Stimulated activated CD4-positive, alpha-beta T cell treated with anti-CD3 and anti-CD28 coated beads, Interleukin-2, amount 100 ng/mL, for 48 hours (primary cell): ENCODE measurements at places on chromosomes 6 and 20.

DNA sequence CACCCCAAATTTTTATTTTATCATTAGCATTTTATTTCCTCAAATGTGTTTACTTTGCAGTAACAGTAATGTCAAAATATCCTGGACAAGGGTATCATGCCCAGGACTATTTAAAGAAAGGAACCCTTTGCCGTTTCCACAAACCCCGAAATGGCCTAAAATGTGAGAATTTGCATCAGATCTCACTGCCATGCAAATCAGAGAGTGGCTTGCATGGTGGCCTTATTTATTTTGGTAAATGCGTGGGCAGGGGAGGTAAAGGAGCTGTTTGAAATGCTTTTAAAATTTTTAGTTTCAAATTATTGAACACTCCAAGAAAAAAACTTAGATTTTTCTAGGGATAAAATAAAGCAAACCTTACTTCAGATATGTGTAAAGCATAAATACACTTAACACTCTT, 43.8 kb downstream of the ADAT2 start:
- DNase-seq = no peak

- DNase-seq = no peak
These were observed 22.5 kb upstream of the IRAK1BP1 start for GRCh38 chr6:78844899-78845298.

GRCh38 chr6:3977875-3978711, 100.8 kb downstream of the FAM217A start:
- peak; percentile 16 for DNase-seq

DNA sequence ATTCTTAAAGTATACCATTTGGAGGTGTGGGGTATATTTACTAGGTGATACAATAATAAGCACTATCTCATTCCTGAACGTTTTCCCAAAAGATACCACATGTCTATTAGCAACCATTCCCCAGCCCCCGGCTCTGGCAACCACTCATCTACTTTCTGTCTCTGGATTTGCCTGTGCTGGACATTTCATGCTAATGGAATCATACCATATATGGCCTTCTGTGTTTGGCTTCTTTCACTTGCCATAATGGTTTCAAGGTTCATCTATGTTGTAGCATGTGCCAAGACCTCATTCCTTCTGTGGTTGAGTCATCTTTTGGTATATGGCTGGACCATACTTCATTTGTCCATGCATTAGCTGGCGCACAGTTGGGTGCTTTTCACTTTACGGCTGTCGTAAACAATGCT, 39.7 kb downstream of the BCAS4 start:
- DNase-seq = no peak

- no peak for DNase-seq
These were observed 64.9 kb downstream of the FNDC1 start for GRCh38 chr6:159234102-159234553.

- no peak for DNase-seq
These were observed 401.6 kb upstream of the PLCB4 start for GRCh38 chr20:8667306-8667705.

GRCh38 chr6:97842521-97842920, 559.5 kb upstream of the MMS22L start:
- no peak for DNase-seq

DNA sequence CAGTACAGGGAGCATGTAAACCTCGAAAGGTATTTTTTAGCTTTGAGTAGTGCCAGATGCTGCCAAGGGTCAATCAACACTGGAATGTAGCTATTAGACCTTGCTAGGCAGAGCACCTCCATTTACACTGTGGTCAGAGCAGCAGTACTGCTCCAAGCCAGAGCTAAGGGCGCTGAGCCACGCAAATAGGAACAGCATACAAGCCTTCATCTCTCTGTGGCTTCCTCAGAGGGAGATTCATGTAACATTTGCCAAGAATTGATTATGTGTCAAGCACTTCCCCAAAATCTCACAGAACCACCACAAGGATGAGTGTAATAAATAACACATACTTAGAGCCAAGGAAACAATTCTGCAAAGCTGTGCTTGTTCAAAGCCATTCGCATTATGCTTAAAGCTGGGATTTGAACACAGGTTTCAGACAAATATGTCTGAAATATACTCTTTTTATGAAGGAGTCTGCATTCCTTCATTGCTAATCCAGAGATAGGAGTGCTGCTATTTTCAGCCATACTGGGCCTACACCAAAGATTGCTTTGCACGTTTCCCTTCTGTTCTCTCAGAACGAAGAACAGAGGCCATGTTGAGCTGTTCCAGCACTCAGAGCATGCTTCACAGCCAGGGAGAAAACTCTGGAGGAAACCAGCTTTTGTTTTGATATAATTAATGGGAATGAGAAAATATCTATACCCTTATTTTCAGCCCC, 97.7 kb downstream of the SLC16A10 start:
- DNase-seq = no peak

DNA sequence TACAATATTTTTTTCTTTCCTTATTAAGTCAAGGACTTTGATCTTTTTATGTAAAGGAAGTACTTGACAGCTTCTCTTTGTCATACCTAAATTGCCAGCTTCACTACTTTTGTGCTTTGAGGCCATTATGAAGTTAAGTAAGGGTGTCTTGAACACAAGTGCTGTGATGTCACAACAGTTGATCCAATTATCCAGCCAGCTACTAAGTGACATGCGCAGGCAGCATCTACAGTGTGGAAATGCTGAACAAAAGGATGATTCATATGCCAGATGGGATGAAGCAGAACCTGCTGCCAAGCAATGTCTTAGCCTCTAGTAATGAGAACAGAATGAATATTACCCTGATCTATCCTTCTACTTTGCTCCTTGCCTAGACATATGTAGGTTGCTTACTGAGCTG, 68.3 kb upstream of the TMEM244 start:
- DNase-seq = no peak

GRCh38 chr20:4794846-4795245, 73.1 kb downstream of the PRND start:
- DNase-seq = no peak

GRCh38 chr6:6333501-6333900, 13.0 kb upstream of the F13A1 start:
- DNase-seq = no peak

DNA sequence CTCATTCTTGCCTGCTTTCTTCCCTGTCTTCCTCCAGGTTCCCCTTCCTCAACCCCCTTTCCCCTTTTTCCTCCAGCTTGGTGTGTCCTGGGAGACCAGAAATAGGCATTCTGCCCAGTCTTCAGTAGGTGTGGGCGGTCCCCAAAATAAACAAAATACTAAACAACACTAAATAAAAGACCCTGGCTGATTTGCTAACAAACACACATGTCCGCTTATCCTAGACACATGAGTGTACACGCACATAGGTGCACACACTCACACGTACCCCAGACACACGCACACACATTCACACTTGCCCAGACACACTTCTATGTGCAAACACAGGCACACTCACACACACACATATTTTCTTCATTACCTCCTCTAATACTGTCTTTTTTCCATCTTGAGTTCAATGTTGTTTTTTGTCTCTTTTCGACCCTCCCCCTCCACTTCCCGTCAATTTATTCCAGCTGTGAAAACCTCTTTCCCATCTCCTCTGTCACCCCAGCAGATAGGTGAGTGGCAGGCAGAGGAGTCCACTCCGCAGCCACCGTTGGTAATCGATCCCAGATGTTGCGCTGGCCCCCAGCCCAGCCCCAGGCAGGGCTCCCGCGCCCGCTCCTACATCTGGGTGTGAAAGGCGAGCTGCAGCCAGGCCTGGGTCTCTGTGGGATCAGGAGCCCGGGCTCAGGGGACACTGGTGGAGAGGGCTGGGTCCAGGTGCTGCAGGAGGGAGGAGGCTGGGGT, 56.9 kb upstream of the FOXP4 start:
- no peak for DNase-seq

- DNase-seq = no peak
These were observed 14.7 kb upstream of the KCNG1 start for GRCh38 chr20:51037532-51038115.

- DNase-seq = no peak
These were observed 1.7 kb upstream of the TREM1 start for GRCh38 chr6:41288030-41288753.

DNA sequence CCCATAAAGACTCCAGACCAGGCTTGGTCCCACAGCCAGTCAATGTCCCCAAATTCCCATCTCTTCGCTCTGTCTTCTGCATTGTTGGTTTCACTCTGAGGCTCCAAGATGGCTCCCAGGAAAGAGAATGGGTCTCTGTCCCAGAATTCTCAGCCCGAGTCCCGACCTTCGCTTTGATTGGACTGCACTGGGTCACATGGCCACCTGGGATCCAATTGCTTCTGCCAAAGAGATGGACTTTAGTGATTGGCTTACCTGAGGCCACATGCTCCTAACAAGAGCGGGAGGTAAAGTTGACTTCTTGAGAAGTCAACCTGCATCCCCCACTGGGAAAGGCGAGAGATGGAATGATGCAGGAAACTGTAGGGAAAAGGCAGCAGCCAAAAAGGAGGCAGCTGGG, 104.7 kb upstream of the PMEPA1 start:
- DNase-seq = no peak

GRCh38 chr20:53244711-53245110, 272.6 kb downstream of the TSHZ2 start:
- no peak for DNase-seq

GRCh38 chr20:61449057-61449609, 197.1 kb downstream of the CDH4 start:
- no peak for DNase-seq

- no peak for DNase-seq
These were observed 4.2 kb downstream of the TPD52L1 start for GRCh38 chr6:125157725-125158124.

DNA sequence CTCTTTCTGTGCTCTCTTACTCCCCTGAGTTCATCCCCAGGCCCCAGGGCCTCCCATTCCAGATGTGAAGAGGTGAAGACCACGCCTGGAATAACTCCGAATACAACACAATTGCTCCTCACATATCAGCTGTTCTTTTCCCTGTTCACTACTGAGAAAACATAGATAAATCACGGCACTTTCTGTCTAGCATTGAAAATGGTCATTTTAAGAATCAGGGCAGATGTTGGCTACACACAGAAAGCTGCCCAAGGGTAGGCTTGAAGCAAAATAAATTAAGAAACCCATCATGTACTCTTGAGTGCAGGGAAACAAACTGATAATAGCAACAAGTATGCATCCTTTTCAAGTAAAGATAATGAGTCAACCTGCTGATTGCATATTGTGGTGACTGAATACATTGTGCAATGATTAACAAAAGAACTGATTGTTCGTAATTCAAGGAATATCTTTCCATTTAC, 382.5 kb downstream of the PRKN start:
- no peak for DNase-seq

- no peak for DNase-seq
These were observed 370.3 kb downstream of the RFPL4B start for GRCh38 chr6:112717401-112717800.

DNA sequence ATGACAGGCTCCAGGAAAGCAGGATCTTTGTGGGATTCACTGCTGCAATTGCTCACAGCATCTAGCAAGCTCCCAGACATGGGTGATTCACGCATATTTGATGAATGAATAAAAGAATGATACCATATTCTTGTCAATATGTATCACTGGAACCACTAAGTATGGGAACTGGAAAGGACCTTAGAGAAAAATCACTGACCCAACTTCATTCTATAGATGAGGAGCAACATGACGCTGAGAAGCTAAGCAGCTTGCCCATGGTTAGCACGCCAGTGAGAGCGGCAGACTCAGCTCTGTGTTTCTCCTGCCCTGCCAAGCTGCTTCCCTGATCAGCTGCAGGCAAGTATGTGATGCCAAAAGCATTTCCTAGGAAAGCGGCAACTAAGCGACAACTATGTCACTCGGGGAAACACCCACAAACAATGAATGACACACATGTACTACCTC, 66.8 kb downstream of the PPP1R3G start:
- DNase-seq = no peak

DNA sequence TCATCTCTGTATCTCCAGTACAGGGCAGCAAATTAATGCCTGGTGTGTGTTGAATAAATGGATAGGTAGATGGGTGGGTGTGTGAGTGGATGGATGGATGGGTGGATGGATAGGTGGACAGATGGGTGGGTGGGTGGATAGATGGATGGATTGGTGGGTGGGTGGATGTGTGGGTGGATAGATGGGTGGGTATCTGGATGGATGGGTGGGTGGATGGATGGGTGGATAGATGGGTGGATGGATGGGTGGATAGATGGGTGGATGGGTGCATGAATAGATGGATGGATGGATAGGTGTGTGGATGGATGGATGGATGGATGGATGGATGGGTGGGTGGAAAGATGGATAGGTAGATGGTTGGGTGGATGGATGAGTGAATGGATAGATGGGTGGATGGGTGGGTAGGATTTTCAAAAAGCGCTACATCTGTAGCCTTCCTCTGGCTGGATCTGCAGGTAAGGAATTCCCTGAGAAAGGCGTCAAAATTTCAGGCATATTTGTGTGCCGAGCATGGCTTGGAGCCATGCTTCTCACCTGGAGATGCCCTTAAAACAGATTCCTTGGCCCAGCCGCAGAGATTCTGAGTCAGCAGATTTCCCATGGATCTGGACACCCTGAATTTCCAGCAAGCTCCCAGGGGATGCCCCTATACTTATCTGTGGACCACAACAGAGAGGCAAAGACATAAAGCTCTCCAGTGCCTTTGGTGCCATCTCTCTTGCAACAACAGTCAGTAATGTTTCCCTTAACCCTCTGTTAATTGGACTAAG, 177.6 kb downstream of the CDH4 start:
- no peak for DNase-seq

DNA sequence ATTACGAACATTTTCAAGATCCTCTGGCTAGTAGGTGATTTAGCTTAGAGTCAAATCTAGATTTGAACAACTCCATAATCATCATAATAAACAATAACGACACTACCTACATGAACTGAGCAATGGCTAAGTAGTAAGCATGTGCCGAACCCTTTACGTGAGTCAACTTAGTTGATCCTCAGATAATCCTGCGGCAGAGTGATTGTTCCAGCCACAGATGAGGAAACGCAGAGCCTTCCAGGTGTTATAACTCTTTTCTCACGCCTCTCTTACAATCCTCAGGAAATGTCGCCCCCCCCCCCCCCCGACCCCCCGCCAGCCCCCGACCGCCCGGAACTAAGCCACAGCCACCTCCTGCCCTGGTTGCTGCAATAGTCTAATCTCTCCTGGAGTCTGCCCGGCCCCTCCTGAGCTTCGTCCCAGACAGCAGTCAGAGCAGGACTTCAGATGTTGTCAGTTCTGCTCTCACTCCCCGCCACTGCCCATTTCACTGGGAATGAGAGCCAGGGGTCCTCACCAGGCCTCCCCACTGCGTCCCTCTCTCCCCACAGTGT, 141.5 kb upstream of the AGPAT4 start:
- DNase-seq = no peak

GRCh38 chr6:143596866-143597265, 80.9 kb upstream of the PHACTR2 start:
- no peak for DNase-seq

DNA sequence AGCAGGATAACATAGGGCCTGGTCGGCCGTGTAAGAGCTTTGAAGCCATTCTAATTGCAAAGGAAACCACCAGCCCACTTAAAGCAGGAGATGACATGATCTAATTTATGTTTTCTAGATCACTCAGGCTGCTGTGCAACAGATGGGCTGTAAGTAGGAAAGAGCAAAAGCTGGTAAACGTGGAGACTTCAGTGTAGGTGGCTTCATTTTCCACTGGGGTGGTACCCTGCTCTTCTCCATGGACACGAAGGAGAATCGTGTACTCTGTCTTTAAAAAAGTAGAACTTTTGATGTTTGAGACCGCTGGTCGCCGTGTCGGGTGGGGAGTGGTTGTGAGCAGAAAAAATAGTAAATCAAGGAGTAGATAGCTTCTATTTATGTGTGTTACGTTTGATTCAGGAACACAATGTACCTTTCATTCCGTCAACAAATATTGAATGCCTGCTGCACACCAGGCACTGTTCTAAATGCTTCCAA, 6.4 kb downstream of the CASS4 start:
- DNase-seq = no peak
